Ovary (tissue), 10 donors: ENCODE measurements at places on chromosomes 3 and 15. TPM values are rescaled to one million over a fixed set of nuclear protein-coding genes. Genes with fewer than 3 reads are reported as not detected.
A peak's percentile ranks its signal among the peaks of the same experiment; 100 is the strongest.

The CHST2 gene
- 5.6 TPM for total RNA-seq

The DAZL gene
- total RNA-seq: not detected

The SELENOS gene
- total RNA-seq: 40.2 TPM

The NRG4 gene
- total RNA-seq: 0.28 TPM

The LDHAL6B gene
- not detected for total RNA-seq

The CAPN3 gene
- total RNA-seq: 19.1 TPM

GRCh38 chr3:41198950-41199865 is at the start of gene CTNNB1:
TSS of gene CTNNB1 (plus strand) at chr3:41199505. CDS start at chr3:41224069, 24,564 bp downstream.
- H3K4me3 ChIP-seq: peak within 1 kb of the TSS; percentile 89
- peak; percentile 97 for DNase-seq
- H3K36me3 ChIP-seq: no peaks in the 10 kb centered on the region
- H3K27ac ChIP-seq: peak within 1 kb of the TSS; percentile 93

GRCh38 chr3:194475978-194476377 is 10.8 kb downstream of the ATP13A3 start:
- no peak for DNase-seq
- H3K27ac ChIP-seq: no peak overlapping the region
- no peak overlapping the region for H3K4me3 ChIP-seq
- no peaks in the 10 kb centered on the region for H3K27me3 ChIP-seq
- H3K36me3 ChIP-seq: no peaks in the 10 kb centered on the region
- peaks cover 3% of the 10 kb centered on the region for H3K4me1 ChIP-seq

- H3K4me3 ChIP-seq: no peak overlapping the region
- no peaks in the 10 kb centered on the region for H3K27me3 ChIP-seq
- no peaks in the 10 kb centered on the region for H3K36me3 ChIP-seq
- no peaks in the 10 kb centered on the region for H3K4me1 ChIP-seq
These were observed 788.7 kb upstream of the DPPA4 start for GRCh38 chr3:110126065-110126464.

- H3K4me1 ChIP-seq: peaks cover 12% of the 10 kb centered on the region
- no peak for DNase-seq
- no peak overlapping the region for H3K4me3 ChIP-seq
- H3K27me3 ChIP-seq: no peaks in the 10 kb centered on the region
These were observed 49.1 kb downstream of the AMOTL2 start for GRCh38 chr3:134325061-134325705.

GRCh38 chr3:160129459-160130061 is 95.7 kb upstream of the C3orf80 start:
- H3K27me3 ChIP-seq: no peaks in the 10 kb centered on the region
- no peak overlapping the region for H3K4me3 ChIP-seq
- H3K36me3 ChIP-seq: no peaks in the 10 kb centered on the region
- no peak for DNase-seq
- no peaks in the 10 kb centered on the region for H3K4me1 ChIP-seq

- no peak overlapping the region for H3K27ac ChIP-seq
- no peaks in the 10 kb centered on the region for H3K36me3 ChIP-seq
- no peak overlapping the region for H3K4me3 ChIP-seq
- no peaks in the 10 kb centered on the region for H3K4me1 ChIP-seq
- no peak for DNase-seq
These were observed 78.2 kb downstream of the FAIM start for GRCh38 chr3:138686771-138687221.

- H3K4me3 ChIP-seq: no peak overlapping the region
- H3K4me1 ChIP-seq: no peaks in the 10 kb centered on the region
- no peaks in the 10 kb centered on the region for H3K36me3 ChIP-seq
- no peak for DNase-seq
- no peaks in the 10 kb centered on the region for H3K27me3 ChIP-seq
These were observed 54.6 kb upstream of the MYZAP start for GRCh38 chr15:57537072-57537471.

GRCh38 chr3:145182196-145182911 is 978.6 kb downstream of the PLOD2 start:
- H3K4me1 ChIP-seq: no peaks in the 10 kb centered on the region
- DNase-seq: no peak
- peak overlapping the region; percentile 10 for H3K4me3 ChIP-seq
- H3K36me3 ChIP-seq: no peaks in the 10 kb centered on the region
- H3K27ac ChIP-seq: no peak overlapping the region

GRCh38 chr3:15952543-15953175 is 154.9 kb upstream of the ANKRD28 start:
- H3K27ac ChIP-seq: no peak overlapping the region
- H3K27me3 ChIP-seq: no peaks in the 10 kb centered on the region
- H3K4me3 ChIP-seq: no peak overlapping the region
- no peaks in the 10 kb centered on the region for H3K4me1 ChIP-seq

GRCh38 chr3:172106989-172107388 is 67.6 kb downstream of the FNDC3B start:
- H3K36me3 ChIP-seq: no peaks in the 10 kb centered on the region
- peaks cover 10% of the 10 kb centered on the region for H3K4me1 ChIP-seq
- H3K4me3 ChIP-seq: no peak overlapping the region
- H3K27me3 ChIP-seq: no peaks in the 10 kb centered on the region

- H3K36me3 ChIP-seq: no peaks in the 10 kb centered on the region
- H3K27me3 ChIP-seq: no peaks in the 10 kb centered on the region
- no peak overlapping the region for H3K4me3 ChIP-seq
- peaks cover 5% of the 10 kb centered on the region for H3K4me1 ChIP-seq
- peak; percentile 7 for DNase-seq
These were observed 353.9 kb upstream of the KCNMB2 start for GRCh38 chr3:178182337-178182779.

DNA sequence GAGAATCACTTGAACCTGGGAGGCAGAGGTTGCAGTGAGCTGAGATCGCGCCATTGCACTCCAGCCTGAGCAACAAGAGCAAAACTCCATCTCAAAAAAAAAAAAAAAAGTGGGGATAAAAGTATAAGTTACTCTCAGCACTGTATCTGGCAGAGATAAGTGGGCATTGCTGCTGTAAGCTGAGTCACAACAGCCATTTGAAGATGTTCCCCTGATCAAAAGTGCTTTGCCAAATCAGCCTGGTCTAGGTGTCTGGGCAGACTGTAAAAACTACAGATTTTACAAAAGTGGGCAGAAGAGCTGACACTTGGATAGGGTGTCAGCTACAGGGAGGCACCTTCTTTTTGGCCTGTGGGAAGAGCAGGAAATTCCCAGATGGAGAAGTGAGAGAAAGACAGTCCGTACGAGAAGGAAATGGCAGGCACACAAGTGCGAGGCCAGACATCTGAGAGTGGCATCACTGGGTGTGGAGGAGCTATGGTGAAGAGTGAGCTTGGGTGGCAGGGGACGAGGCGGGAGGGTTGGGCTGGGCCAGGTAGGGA is 78.5 kb downstream of the TRAK1 start:
- H3K27me3 ChIP-seq: no peaks in the 10 kb centered on the region
- H3K4me3 ChIP-seq: no peak overlapping the region
- DNase-seq: no peak
